ENCODE measurements at places on chromosomes 4 and X.

- no peak for DNase-seq
These were observed 7.8 kb upstream of the ZBTB33 start for GRCh38 chrX:120242813-120243212.

GRCh38 chr4:54596201-54596600, 61.6 kb upstream of the KIT start:
- no peak for DNase-seq

- DNase-seq = no peak
These were observed 67.4 kb downstream of the VCX2 start for GRCh38 chrX:8103655-8104054.

DNA sequence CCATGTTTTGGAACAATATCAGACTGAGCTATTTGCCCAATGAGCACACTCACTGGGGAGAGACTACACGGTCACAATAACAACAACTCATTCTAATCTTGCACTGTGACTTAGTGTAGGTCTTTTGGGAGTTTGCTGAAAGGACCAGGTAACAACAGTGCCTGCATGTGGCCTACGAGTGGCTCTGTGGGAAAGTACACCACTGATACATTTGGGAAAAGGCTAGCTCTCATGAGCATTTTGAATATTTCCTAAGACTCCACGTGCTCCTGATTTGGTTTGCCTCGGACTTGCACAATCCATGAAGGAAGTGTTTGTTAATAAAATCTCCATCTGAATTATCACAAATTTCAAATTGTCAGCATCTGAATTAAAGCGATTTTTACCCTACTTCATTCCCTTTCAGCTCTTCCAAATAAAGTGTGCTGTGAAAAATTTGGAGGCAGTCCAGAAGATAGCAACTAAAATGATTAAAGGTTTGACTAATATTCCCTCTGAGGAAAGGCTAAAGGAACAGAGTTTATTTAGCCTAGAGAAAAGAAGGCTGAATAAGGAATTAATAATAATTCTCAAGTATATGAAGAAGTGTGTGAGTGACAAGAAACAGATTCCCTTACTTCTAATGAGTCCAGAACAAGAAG, 406.4 kb downstream of the PPARGC1A start:
- DNase-seq = no peak

DNA sequence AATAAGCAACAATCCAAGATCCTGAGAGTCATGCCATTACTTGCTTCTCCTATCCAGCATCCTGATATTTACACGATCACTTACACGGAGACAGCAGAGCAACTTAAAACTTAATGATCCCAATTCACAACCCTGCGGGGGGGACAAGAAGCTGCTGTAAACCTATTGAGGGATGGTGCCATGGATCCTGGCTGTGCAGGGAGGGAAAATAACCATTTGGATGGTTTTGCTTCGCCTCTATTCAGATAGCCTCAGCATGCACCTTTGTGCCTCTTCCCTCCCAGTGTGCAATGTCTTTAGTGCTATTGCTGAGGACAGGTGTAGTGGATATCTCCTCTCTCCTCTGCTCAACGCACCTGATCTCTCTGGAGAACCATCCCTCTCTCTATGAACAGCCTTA, 89.7 kb upstream of the PPARGC1A start:
- DNase-seq = no peak

DNA sequence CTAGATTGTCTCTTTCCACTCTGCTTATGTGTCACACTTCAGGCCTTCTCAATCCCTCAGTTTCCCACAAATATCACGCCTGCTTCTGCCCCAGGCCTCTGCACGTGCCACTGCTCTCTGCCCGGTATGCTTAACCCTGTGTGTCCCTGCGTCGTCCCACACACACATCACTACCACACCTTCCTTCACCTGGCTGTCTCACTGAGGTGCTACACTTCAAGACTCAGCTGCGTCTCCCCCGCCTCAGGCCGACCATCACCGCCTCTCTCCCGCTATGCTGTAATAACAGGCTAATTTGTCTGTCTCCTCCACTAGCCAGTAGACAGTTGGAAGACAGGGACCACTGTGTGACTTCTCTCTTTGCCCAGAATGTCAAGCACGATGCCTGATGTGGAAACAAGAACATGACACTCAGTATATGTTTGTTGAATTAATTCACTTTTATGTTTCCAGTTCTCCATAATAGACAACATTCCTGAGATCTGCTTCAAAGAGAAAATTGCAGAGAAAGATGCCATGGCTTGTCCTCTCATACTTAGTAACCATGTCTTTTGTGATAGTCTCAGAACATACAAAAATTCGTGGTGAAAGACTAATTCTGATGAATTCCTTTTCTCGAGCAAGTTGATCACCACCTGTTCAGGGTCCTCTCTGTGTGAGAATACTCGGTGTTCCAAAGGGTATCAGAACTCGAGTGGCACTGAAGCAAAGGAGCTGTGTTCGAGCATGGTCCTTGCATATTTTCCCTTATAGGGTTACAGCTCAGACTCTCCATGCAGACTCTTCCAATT, 54.2 kb downstream of the AFAP1 start:
- DNase-seq = no peak

DNA sequence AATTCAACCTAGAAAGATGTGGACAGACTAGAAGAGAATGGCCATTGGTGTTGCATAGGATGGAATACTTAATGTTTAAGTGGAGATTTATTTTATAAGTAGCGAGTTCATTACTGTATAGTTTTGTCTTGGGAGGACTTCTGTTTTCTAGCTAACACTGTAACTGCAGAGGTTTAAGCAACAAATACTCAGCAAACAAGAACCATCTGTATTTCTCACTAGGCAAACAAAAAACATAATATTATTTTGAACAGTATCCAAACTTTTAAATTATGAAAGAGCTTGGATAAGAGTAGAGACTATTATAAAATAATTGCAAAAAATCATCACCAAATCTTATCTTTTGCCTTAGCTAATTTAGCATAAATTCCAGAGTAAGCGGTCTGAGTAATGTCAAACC, 121.1 kb downstream of the GLRA3 start:
- no peak for DNase-seq

DNA sequence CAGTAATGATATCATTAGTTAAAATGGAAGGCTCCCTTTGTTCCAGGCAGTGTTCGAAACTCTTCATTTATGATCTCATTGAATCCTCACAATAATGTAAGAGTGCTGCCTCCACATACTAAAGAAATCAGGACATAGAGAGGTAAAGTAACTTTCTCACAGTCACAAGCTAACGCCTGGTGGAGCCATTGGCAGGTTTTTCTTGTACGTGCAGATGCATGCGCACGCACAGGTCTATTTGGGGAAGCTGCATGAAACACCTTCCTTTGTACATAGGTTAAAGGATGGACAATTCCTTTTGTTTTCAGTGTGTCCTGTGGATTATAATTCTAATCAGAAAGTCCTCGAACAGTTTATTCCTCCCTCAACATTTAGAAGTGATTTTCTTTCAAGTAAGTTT, 176.2 kb downstream of the RAPGEF2 start:
- DNase-seq = no peak

GRCh38 chrX:57177070-57177469, 39.9 kb upstream of the SPIN2A start:
- DNase-seq = no peak
